ENCODE measurements at places on chromosomes 4 and X. TPM values are rescaled to one million over a fixed set of nuclear protein-coding genes. Genes with fewer than 3 reads are reported as not detected.
A peak's percentile ranks its signal among the peaks of the same experiment; 100 is the strongest.

- no peak for DNase-seq
Observed at GRCh38 chr4:159017323-159018026, 85.4 kb upstream of the RAPGEF2 start.

DNA sequence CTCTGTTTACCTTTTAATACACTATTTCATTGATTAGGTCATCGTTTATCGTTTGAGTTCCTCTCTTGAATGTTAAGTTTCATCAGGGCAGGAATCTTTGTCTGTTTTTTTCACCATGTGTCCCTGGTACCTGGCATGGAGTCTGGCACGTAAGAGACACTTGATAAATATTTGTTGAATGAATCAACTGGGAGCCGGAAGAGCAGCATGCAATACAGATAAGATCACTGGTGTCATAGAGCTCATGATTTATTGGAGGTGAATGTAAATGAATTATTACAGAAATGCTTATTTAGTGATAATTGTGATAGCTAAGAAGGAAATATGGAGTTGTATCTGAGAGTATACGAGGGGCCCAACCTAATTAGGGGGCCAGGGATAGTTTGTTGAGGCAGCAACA is 62.8 kb downstream of the UCHL1 start:
- no peak for DNase-seq

DNA sequence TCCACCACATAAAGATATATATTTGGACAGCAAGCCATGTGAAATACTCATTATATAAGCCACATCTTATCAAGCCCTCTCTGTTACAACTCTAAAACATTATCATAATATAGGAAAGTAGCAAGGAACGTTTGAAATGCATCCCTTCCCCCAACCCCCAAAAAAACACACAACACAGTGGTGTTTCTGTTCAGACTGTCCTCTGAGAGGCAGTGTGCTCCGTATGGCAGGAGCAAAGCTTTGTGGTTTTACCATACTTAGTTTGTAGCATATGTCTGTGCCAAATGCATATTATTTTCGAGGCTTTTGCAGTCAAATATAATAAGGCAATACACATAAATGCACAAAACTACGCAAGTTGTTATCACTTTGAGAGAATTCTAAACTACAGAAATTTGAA is 194.2 kb downstream of the RAPGEF2 start:
- no peak for DNase-seq

GRCh38 chr4:106898621-106899230 is 137.4 kb downstream of the DKK2 start:
- peak; percentile 38 for DNase-seq

DNA sequence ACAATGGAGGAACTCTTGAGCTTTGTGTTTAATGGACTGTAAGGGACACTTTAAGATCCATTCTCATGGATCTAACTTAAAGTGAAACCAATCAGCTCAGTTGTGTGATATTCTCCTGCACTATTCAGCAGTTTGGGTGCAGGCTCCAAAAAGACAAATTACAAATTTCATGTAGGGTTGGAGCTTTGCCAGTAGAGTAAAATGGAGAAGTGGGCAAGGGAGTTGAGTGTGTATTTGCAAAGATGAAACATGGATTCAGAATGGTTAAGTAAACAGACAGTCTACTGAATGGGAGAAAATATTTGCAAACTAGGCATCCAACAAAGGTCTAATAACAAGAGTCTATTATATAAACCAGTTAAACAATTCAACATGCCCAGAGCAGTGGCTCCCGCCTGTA is 21.2 kb upstream of the MID2 start:
- DNase-seq: no peak

- DNase-seq: no peak
Observed at GRCh38 chr4:61630548-61630947, 430.4 kb downstream of the ADGRL3 start.

- no peak for DNase-seq
Observed at GRCh38 chrX:133587818-133588217, 172.5 kb upstream of the GPC4 start.

DNA sequence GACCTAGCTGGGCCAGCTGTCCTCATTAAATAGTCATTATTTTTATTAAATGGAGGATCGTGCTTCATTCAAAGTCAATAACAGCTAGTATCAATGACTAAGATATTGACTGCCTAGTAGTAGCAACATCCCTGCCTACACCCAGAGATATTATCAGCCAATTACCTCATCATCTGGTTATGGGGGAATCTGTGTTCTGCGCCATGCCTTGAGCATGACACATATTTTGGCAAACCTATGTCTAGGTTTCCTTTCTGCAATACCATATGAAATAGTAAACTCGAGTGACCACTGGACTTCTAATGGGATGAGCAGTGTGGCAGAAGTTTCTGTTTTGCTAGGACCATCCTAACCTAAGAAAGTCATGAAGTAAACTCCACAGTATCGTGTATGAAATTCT is 50.0 kb upstream of the AADAT start:
- no peak for DNase-seq

DNA sequence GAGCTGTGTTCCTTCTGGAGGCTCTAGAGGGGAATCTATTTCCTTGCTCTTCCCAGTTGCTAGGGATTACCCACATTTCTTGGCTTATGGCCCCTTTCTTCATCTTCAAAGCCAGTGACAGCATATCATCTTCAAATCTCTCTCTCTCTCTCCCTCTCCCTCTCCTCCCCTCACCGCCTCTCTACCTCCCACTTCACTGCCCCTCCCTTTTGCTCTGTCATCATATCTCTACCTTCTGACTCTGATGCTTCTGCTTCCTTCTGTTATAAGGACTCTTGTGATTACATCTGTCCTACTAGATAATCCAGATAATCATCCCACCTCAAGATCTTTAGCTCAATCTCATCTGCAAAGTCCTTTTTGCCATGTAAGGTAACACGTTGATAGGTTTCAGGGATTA is 93.1 kb upstream of the TEX13D start:
- no peak for DNase-seq

- DNase-seq: no peak
Observed at GRCh38 chr4:6421397-6421796, 51.0 kb downstream of the PPP2R2C start.

GRCh38 chrX:148159796-148160195 is 178.7 kb downstream of the FMR1NB start:
- DNase-seq: no peak

- no peak for DNase-seq
Observed at GRCh38 chrX:58051346-58051745, 141.1 kb upstream of the ZXDA start.

DNA sequence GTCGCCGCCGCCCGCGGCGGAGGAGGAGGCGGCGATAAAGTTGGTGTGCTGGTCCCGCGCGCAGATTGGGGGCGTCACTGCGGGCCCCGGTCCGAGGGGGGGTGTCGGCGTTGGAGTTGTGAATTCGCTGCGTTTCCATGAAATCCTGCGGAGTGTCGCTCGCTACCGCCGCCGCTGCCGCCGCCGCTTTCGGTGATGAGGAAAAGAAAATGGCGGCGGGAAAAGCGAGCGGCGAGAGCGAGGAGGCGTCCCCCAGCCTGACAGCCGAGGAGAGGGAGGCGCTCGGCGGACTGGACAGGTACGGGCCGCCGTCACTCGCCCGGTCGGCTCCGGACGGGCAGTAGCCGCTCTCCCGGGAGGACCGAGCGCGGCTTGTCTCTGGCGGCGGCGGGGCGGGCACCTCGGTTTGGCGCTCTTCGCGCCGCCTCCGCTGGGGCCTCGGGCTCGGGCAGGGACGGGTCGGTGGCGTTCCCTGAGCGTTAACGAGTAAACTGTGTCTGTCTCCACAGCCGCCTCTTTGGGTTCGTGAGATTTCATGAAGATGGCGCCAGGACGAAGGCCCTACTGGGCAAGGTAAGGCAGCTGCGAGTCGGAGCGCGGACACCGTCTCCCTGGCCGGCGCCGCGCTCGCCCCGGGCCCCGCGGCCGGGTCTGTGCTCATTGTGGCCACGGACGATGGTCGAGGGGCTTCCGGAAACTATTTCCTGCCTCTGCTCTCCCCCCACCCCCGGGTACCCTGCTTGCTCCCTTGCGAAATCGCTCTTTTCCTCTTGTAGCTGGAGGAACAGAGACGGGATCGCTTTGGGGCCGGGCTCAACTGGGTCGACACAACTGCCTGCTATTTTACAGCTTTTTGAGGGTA is 658 bp downstream of the KDM6A start:
- peak; percentile 35 for DNase-seq

DNA sequence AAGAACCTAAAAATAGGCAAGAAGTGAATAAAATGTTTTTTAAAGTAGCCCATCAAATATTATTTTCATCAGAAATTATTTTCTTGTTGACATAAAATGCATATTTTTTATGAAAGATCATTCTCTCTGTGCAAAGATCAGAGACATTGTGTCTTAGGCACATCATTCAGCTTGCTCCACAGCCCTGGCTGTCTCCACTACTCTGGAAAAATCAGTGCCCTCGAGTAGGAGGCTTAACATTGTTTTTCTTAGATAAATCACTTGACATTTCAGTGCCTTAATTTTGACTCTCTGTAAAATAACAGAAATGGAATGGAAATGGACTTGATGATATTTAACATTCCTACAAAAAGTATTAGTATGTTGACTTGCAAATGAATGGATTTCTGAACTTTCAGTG is 77.9 kb downstream of the FAT4 start:
- no peak for DNase-seq

DNA sequence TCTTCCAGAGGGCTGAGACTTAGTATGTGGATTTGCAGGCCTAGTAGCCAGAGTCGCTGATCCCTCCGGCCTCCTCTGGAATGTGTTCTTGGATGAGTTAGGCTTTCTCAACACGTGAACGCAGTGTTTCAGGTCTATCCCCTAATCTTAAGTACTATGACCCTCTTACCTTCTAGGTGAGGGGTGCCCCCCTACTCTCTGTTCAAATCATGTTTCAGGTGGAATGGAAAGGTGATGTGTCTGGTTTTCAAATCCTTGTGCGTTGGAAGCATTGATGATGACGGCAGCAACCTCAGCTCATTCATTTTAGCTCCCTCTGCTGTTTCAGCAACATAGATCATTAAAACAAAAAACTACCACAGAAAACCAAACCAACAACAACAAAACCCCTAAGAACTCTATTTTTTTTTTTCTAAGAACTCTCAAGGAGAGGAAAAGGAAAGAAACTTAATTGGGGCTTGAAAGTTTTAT is 56.4 kb downstream of the RWDD4 start:
- no peak for DNase-seq

- DNase-seq: no peak
Observed at GRCh38 chr4:184457535-184458249, 16.7 kb downstream of the IRF2 start.

GRCh38 chr4:22030307-22030706 is 81.7 kb upstream of the KCNIP4 start:
- DNase-seq: no peak

GRCh38 chr4:146123231-146123630 is 52.3 kb upstream of the LSM6 start:
- no peak for DNase-seq

DNA sequence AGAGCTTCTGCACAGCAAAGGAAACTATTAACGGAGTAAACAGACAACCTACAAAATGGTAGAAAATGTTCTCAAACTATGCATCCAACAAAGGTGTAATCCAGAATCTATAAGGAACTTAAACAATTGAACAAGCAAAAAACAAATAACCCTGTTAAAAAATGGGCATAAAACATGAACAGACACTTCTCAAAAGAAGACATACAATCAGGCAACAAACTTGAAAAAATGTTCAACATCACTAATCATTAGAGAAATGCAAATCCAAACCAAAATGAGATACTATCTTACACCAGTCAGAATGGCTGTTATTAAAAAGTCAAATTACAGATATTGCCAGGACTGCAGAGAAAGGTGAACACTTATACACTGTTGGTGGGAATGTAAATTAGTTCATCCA is 309.6 kb upstream of the KLF3 start:
- DNase-seq: no peak

DNA sequence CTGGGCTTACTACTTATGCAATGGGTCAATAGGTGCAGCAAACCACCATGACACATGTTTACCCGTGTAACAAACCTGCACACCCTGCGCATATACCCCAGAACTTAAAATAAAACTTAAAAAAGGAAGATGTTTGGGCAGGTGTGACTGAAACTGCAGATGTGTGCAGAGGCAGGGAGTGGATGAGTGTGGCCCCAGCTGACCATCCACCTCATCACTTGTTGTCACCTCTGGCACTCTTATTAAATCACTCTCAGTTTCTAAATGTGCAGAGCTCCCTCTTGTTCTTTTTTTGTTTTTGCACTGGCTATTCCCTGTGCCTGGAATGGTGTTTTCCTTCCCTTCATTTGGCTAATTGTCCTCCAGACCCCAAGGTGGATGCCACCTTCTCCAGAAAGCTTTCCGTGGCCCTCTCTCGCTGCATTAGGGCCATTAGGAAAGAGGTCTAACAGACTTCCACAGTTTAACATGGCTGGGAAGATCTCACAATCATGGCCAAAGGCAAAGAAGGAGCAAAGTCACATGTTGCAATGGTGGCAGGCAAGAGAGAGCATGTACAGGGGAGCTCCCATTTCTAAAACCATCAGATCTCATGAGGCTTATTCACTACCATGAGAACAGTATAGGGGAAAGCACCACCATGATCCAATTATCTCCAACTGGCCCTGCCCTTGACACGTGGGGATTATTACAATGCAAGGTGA is 58.5 kb downstream of the SLC2A9 start:
- no peak for DNase-seq

DNA sequence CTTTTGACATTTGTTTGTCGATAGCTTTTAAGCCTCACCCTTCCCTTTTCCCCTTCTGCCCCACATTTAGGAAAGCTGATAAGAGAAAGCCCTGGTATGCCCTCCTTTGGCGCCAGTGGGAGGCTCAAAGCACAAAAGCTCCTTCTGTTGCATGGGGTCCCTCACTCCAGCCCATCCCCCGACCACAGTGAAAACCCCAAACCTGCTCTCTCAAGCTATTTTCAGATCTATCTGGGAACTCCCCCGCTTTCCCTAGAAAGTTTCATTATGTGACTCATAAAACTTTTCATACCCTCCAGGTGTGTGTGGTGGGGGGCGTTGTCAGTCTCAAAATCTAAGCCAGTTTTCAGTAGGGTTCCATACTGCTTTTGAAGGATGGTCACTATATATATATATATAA is 259.0 kb upstream of the PCDH7 start:
- DNase-seq: no peak

GRCh38 chr4:154208424-154208823 is 283.2 kb downstream of the DCHS2 start:
- DNase-seq: no peak

GRCh38 chr4:26815706-26816105 is 44.9 kb upstream of the STIM2 start:
- DNase-seq: no peak

GPR119 gene
- total RNA-seq: not detected

ARSD gene
- 5.8 TPM for total RNA-seq

FRAS1 gene
- 35.7 TPM for total RNA-seq

TBC1D19 gene
- total RNA-seq: 19.1 TPM

NDUFB11 gene
- total RNA-seq: 120 TPM

ARHGAP36 gene
- total RNA-seq: not detected

ANOS1 gene
- 0.91 TPM for total RNA-seq

CT45A3 gene
- not detected for total RNA-seq

MAB21L2 gene
- not detected for total RNA-seq

TMSB15B gene
- 17.7 TPM for total RNA-seq

NPY2R gene
- total RNA-seq: not detected

SSX4B gene
- not detected for total RNA-seq

CT45A1 gene
- total RNA-seq: not detected

RIPPLY1 gene
- not detected for total RNA-seq

RASGEF1B gene
- 32.3 TPM for total RNA-seq

USP17L21 gene
- total RNA-seq: not detected

SLITRK4 gene
- total RNA-seq: not detected

EREG gene
- total RNA-seq: 35.5 TPM
